ENCODE measurements at places on chromosomes 1 and 21.

- H3K27me3 ChIP-seq: no peaks in the 10 kb centered on the region
- H3K4me3 ChIP-seq: no peak overlapping the region
- no peaks in the 10 kb centered on the region for H3K36me3 ChIP-seq
Measured at GRCh38 chr1:27300341-27301051, 21.5 kb upstream of the TMEM222 start.

- H3K4me3 ChIP-seq: no peak overlapping the region
- no peaks in the 10 kb centered on the region for H3K27me3 ChIP-seq
- no peak for DNase-seq
- no peaks in the 10 kb centered on the region for H3K4me1 ChIP-seq
Measured at GRCh38 chr1:44576456-44577150, 97.7 kb downstream of the TMEM53 start.

- H3K27me3 ChIP-seq: no peaks in the 10 kb centered on the region
- H3K4me3 ChIP-seq: peak overlapping the region; percentile 55
- H3K27ac ChIP-seq: peak overlapping the region; percentile 60
- H3K4me1 ChIP-seq: peaks cover 13% of the 10 kb centered on the region
- peak; percentile 74 for DNase-seq
Measured at GRCh38 chr1:225746361-225747179, 31.1 kb upstream of the SRP9 start.

DNA sequence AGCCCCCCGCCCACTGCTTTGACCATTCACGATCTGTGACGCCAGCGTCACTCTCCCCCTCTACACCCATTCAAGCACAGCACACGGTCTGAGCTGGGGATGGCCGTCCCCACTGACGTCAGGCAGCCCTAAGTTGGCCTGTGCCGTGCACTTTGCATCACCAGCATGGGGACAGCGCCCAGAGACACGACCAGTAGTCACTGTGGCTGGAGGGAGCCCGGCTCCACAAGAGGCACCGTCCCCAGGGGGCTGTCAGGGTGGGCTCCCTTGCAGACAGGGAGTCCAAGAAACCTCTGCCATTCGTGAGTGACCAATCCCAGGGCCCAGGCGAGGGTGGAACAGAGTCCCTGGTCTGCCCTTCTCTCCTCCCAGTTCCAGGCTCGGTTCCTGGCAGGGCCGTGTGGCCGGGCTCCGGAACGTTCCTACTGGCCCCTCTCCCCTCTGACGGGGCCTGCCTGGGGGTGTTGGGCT lies 2.3 kb downstream of the KRTAP10-8 start:
- no peak overlapping the region for H3K4me3 ChIP-seq
- no peaks in the 10 kb centered on the region for H3K36me3 ChIP-seq
- no peaks in the 10 kb centered on the region for H3K4me1 ChIP-seq
- no peak overlapping the region for H3K27ac ChIP-seq

GRCh38 chr1:96425382-96426129 lies 296.0 kb upstream of the PTBP2 start:
- H3K4me3 ChIP-seq: no peak overlapping the region
- no peak for DNase-seq
- H3K4me1 ChIP-seq: no peaks in the 10 kb centered on the region

GRCh38 chr1:156727926-156728598 lies at the start of gene METTL25B:
Gene METTL25B (plus strand): TSS chr1:156728469. CDS start chr1:156729105, 636 bp downstream.
- peaks cover 25% of the 10 kb centered on the region for H3K36me3 ChIP-seq
- peak within 1 kb of the TSS; percentile 90 for H3K4me3 ChIP-seq
- no peaks in the 10 kb centered on the region for H3K27me3 ChIP-seq
- peak within 1 kb of the TSS; percentile 46 for H3K27ac ChIP-seq

GRCh38 chr1:107867422-107867821 lies 97.6 kb downstream of the VAV3 start:
- H3K36me3 ChIP-seq: no peaks in the 10 kb centered on the region
- DNase-seq: no peak
- H3K27me3 ChIP-seq: no peaks in the 10 kb centered on the region
- H3K4me1 ChIP-seq: no peaks in the 10 kb centered on the region
- no peak overlapping the region for H3K4me3 ChIP-seq

DNA sequence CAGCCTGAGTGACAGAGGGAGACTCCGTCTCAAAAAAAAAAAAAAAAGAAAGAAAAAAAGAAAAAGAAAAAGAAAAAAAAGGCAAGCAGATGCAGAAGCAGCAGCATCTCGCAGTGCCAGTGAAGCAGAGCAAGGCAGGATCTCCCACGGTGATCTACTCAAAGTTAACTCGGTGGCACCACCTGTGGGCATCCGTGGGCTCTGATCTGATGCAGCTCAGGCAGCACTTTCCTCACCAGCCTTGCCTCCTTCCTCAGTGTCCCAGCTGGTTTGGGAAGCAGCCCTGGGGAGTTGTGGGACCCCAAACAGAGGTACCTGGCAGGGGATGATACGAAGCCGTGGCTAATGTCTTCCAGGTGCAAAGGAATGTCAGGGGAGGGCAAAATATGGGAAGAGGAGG lies 104.3 kb upstream of the KRTAP19-8 start:
- H3K4me3 ChIP-seq: no peak overlapping the region
- no peak overlapping the region for H3K27ac ChIP-seq
- no peaks in the 10 kb centered on the region for H3K36me3 ChIP-seq
- no peaks in the 10 kb centered on the region for H3K27me3 ChIP-seq

- peak overlapping the region; percentile 62 for H3K4me3 ChIP-seq
- H3K27me3 ChIP-seq: no peaks in the 10 kb centered on the region
- no peak for DNase-seq
- H3K4me1 ChIP-seq: peaks cover 14% of the 10 kb centered on the region
- H3K27ac ChIP-seq: peak overlapping the region; percentile 96
- no peaks in the 10 kb centered on the region for H3K36me3 ChIP-seq
Measured at GRCh38 chr1:148333875-148334338, 149.2 kb downstream of the PPIAL4G start.

DNA sequence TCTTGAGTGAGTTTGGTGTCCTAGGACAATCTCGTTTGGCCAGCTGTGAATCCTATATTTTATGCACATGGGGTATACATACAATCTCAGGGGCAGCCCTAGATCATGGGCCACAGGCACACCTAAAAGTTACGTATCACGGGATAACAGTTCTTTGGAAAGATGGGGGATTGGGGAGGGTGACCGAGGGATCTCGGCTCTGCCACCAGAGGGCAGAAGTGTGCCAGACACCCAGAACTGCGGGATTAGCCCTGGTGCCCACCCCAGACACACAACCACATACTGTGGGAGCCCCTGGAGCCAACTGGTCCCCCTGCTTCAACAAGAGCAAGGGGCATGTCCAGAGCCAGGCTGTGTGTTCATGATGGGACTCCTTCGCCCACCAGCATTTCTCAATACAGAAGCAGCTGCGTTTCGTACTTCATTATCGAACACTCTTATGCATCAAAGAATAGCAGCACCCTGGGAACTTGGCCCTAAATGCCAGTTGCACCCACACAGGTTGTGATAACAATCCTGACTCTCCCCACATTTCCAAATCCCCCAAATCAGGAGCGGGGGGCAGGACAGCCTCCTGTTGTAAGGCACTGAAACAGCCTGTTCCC lies 37.4 kb downstream of the TMCO4 start:
- no peaks in the 10 kb centered on the region for H3K27me3 ChIP-seq
- no peak overlapping the region for H3K27ac ChIP-seq
- no peak for DNase-seq
- no peak overlapping the region for H3K4me3 ChIP-seq
